Iris pigment epithelial cell (primary cell): ENCODE measurements at places on chromosomes 11 and 22.

GRCh38 chr22:30742291-30743256, 47.9 kb downstream of the OSBP2 start:
- DNase-seq = peak; percentile 32

DNA sequence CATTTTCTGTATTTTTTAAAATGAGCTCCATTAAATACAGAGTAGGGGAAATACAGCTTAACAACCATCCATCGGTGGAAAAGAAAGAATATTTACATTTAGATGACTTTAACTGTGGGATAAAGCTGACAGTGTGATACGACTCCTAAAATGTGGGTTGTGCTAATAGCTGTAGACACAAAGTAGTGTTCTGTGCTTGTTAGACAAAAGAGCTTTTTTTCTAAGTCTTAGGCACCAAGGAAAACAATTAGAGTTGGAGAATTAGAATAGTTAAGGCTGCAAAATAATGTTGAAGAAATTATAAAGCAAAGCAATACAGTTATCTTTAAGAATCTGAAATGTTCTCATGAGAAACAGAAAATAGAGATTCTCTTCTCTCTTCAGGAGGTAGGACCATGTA, 307.7 kb upstream of the KIRREL3 start:
- no peak for DNase-seq

GRCh38 chr11:64614917-64615316, 23.9 kb downstream of the SLC22A12 start:
- DNase-seq = no peak

DNA sequence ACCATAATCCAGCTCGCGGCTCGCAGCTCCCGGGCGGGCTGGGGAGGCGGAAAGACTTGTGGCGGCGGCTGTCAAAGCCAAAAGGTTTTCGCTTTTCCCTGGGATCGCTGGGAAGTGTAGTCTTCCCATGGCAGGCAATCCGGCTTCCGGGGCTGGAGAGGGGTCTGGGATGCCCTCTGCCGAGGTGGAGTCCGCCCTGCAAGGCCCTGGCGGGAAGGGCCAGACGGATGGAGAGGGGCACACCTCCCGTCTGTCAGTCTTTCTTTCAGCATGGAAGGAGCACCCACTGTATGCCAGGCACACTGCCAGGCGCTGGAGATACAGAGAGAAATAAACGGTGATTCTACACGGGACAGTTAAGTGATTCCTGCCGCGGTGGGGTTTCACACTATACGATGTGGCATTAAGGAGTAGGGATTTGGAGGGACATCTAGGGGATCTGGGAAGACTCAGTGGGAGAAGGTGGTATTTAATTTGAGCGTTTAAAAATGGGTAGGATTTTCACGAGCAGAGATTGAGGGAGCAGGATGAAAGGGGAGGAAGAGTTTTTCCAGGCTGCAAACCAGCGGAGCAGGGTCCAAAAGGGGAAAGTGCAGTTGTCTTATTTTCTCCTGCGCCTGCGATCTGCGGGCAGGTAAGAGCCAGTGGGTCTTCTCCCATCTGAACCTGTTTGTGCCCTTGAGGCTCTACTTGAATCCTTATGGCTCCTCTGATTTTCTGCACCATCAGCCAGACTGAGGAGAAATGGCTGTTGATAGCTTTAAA, at the start of gene BACE1:
Gene BACE1 (minus strand): TSS at position 60 of the 765 bp plus-strand sequence. CDS start 461 bp downstream, outside the sequence.
- peak; percentile 78 for DNase-seq

DNA sequence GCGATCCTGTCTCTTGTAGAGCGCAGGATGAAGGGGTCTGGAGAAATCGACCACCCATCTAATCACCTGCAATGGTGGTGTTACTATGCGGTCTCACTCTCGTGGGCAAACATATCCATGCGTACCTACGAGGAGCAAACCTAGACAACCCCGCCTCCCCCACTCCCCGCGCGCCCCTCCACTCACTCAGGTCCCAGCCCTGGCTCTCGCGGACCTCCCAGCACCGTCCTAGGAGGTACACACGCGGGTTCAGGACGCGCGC, 887 bp downstream of the TRPC6 start:
- no peak for DNase-seq

DNA sequence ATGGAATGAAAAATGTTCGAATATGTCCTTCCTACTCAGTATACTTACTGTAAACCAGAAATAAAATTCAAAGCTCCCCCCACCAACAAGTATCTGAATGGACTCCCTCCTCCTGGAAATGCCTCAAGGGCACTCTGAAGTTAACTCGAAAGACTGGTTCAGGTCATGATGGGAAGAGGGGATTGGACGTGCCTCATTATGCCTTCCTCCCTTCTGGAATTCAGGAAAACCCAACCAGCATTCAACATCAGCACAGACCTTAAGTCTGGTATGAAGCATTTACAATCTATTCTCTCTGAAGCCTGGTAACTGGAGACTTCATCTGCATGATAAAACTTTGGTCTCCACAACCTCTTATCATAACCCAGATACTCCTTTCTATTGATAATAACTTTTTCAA, 428.3 kb upstream of the RAG2 start:
- DNase-seq = no peak

DNA sequence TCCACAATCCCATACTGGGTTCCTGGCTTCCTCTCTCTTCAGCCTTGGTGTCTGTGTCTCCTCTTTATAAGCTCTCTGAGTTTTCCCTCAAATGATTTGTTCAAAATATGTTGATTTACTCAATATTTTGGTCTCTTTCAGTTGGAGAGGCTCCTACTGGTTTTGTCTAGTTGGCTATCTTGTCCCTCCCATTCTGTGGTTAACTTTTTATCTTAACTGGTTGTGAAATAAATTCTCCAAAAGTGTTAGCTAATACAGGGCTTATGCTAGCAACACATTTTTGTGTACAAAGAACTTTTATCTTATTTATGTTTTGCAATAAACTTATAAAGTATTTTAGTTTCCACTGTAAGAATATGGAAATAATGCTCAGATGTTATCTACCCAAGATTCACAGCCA, 200.9 kb downstream of the AASDHPPT start:
- DNase-seq = peak; percentile 76

- DNase-seq = no peak
Observed at GRCh38 chr11:34356130-34356529, 1.7 kb downstream of the ABTB2 start.

- no peak for DNase-seq
Observed at GRCh38 chr11:27215471-27216269, 147.3 kb downstream of the CCDC34 start.

DNA sequence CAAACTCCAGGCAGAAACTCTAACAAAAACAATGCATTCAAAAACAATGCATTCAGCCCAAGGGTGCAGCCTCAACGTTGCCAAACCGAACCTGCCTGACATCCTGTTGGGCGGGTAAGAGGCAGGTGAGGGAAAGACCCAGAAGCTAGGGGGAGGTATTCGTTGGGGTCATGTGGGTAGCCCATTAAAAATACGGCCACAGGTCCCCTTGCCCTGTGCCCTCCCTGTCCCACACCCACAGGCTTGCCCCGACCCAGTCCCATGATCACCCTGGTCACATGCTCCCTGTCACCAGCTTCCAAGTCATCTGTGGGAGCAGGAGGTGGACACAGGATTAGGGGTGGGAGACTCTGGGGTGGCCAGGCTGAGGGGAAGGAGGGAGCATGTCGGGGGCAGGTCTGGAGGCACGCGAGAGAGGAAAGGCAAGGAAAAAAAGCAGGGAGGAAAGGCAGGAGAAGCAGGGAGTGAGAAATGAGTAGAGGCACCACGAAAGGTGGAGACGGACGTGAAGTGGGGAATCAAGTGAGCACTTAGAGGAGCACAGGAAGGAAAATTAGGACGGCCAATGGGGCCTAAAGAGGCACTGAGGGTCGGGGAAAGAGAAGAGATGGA, 683 bp downstream of the PLA2G6 start:
- no peak for DNase-seq

GRCh38 chr11:93143800-93144199, 54.0 kb downstream of the SLC36A4 start:
- peak; percentile 40 for DNase-seq

DNA sequence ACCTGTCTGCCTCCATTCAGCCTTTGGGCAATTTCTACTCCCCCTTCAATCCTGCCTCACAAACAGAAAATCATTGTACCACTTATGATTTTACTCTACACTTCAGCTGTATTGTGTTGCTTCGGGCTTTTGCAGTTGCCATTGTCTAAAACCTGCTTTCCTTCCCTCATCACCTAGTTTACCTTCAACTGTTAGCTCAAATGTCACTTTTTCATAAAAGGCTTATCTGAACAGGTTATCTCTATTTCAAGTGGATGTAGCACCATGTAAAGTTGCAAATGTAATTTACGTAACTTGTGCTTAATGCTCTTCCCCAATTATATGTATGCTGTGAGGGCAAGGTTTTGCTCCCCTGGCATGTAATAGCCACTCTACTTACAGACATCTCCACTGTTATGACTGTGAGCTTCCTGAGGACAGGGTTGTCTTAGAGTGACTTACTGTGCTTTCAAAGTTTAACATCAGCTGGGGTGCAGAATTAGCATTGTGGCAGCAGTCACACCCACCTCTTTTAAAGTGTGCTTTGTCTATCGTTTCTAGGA, 5.4 kb downstream of the RPS25 start:
- DNase-seq = no peak

DNA sequence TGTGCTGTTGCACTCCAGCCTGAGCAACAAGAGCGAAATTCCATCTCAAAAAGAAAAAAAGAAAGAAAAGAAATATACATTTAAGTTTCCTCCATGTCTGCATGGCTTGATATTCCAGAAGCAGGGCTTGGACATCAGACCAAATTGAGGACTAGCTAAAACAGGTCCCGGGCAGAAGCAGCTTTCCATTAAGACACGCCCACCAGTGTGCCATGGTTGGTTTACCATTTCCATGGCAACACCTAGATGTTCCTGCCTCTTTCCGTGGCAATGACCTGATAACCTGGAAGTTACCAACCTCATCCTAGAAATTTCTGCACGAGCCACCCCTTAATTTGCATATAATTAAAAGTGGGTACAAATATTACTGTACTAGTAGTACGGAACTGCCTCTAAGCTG, 111.3 kb downstream of the NAT10 start:
- DNase-seq = no peak

GRCh38 chr11:92340839-92341238, 116.2 kb downstream of the FAT3 start:
- no peak for DNase-seq

DNA sequence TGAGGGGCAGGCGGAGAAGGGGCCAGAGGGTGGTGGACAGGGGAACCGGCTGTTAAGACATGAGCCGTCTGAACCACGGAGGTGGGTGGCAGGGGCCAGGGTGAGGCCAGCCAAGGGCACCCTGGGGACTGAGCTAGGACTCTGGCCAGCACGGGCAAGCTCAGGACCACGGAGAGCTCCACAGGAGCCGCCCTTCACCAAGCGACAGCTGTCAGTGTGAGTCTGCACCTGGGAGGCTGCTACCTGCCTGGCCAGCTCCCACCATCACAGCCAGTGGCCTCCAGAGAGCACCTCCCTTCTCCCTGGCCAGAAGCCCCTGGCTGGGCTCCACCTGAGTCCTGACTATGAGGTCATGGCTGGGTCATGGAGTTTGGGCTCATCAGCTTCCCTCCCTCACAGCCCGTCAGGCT, 21.6 kb downstream of the MGAT3 start:
- no peak for DNase-seq

- no peak for DNase-seq
Observed at GRCh38 chr22:29226351-29226981, 20.8 kb downstream of the EMID1 start.

- peak; percentile 52 for DNase-seq
Observed at GRCh38 chr11:65571940-65572339, 398 bp upstream of the FAM89B start.

DNA sequence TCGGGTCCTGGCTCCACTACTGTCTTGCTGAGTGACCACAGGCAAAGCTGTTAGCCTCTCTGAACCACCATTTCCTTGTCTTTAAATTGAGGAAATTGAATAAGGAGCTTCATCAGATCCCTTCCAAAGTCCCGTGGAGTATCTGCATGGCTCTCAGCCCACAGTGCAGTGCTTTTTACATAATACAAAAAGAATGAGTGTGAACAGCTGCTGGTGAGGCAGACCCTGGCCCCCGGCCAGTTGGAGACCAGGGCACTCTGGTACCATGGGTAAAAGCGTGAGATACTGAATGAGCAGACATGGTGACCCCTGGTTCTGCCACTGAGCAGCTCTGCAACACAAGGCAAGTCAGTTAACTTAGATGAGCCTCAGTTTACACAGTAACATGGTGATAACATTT, 86.8 kb downstream of the GALNT18 start:
- DNase-seq = no peak

- DNase-seq = no peak
Observed at GRCh38 chr22:25680956-25681355, 61.0 kb upstream of the MYO18B start.

DNA sequence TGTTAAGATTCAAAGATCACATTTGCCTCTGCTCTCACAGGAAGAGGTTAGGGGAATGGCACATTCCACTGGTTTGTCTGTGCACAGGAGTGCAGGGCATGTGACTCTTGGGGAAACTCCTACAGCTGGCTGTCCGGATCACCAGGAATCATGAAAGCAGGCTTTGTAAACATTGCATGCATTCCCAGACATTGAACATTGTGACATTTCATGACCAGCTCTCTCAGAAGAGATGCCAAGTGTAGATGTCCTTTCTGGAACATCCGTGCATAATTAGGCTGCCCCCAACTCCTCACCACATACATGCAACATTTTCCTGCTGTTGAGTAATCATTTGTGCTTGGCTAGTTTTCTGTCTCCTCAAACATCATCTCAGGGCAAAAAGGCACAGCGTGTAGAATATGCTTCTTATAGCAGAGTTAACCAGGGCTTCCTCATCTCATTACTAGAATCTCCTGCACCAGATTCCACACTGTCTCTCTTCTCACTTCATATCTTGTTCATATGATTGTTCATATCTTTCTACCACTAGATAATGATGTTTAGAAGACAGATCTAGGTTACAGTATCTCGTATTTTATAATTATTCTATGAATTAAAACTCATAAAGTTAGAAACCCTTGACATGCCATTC, 694.7 kb downstream of the NTM start:
- peak; percentile 96 for DNase-seq

- DNase-seq = peak; percentile 22
Observed at GRCh38 chr11:72240461-72241290, 3.3 kb downstream of the PHOX2A start.
